ENCODE measurements at places on chromosomes 2 and 18.

DNA sequence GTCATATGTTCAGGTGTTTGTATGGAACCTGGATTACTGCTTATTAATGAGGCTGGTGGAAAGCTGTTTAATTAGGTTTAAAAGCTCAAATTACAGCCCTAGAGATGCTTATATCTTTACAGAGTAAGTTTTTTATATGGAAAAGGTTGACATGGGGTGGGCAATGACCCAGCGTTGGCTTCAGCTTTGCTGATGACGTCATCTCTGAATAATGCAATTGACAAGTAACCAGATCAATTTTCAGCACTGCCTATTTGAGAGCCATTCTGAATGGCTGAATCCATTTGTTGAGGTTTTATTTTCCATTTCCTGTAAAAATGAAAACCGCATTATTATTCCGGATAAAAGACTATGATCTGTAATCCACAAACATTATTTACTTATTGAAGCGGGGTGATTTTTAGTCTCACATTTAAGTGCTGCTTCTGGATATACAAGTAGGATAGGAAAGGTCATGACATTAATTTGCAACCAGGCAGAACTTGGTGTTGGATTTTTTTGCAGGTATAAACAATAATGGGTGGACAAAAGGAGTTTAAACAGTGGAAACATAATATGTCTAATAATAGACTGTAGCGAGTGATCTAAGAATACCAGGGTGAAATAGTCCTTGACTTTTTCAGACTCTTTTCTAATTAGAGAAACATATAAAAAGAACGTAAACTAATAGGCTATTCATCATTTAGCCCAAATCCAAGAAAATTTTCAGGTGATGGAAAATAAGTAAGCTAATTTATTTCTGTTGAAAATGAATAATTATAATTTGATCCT, 2.7 kb downstream of the PPP1R1C start:
- DNase-seq, result no peak

- peak; percentile 54 for DNase-seq
Observed at GRCh38 chr2:85133751-85134254, 611 bp downstream of the TCF7L1 start.

GRCh38 chr2:139685090-139685983, 905.1 kb upstream of the NXPH2 start:
- no peak for DNase-seq

GRCh38 chr18:56444201-56444600, 194.2 kb downstream of the TXNL1 start:
- DNase-seq, result no peak

DNA sequence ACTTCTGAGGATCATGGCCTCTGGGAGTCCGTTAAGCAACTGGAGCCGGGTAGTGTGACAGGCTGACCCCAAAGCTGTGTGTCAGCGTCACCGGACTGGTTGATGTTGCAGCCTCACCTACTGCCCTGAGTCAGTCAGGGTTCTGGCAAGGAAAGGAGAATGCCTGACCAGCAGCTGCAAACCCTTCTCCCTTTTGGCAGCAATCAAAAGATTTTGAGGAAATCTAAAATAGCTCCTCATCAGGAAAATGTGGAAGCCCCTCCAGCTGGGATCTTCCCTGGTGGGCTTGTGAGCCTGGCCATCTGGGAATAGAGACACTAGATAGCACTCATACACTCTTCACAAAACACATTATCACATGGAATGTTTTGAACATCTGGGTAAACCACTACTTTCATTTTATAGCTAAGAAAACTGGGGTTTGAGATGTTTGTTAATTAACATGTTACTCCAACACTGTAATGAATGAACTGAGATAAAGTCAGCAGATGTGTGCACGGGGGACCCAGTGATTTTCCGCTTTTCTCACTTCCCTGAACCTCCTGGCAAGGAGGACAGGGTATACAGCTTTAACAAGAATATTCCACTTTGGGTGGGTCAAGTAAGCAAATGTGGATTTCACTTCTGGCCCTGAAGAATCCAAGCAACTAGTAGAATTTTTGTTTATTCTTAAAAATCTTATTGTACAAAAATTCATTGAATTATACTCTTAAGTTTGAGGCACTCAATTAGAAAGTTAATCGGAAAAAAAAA, 24.7 kb downstream of the CLUL1 start:
- no peak for DNase-seq

DNA sequence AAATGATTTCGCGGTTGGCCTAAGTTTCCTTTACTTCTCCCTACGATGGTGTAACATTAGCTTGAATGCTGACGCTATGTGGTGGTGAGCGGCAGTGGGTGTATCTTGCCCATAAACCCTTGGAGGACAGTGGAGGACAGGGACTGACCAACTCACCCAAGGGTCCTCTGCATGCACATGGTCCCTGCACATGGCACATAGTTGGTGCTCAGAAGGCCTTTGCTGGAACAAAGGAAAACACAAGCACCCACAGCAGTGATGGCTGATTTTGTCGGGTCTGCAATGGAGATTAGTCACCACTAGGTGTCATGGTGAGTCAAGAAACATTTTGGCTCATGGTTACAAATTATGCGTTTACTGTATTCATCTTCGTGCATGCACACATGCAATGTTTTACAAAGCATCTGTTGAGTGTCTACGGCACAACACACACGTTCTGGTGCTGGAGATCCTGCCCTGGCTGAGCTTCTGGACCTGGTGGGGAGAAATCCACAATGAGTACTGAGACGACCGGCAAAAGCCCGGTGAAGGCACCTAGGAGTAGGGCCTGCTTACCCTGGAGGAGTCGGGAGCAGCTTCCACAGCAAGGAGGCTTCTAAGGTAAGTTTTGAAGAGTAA, 44.0 kb downstream of the PDCL3 start:
- DNase-seq, result peak; percentile 45

DNA sequence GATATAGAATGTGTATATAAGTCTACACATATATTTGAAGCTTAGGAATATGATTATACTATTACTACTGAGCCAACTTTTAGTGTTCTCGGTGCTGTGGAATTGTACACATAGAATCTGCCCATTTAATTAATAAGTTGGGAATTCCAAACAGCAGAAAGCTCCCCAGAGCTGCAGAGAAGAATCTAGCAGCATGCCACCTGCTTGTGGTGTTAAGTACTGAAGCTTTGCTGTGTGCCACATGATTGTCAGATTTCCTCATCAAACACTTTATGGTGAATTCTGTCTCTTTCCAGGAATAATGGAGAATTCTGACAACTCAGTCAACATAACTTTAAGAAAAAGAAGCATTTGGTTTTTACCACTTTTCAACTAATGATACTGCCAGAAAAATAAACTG, 117.8 kb downstream of the WDSUB1 start:
- DNase-seq, result no peak

DNA sequence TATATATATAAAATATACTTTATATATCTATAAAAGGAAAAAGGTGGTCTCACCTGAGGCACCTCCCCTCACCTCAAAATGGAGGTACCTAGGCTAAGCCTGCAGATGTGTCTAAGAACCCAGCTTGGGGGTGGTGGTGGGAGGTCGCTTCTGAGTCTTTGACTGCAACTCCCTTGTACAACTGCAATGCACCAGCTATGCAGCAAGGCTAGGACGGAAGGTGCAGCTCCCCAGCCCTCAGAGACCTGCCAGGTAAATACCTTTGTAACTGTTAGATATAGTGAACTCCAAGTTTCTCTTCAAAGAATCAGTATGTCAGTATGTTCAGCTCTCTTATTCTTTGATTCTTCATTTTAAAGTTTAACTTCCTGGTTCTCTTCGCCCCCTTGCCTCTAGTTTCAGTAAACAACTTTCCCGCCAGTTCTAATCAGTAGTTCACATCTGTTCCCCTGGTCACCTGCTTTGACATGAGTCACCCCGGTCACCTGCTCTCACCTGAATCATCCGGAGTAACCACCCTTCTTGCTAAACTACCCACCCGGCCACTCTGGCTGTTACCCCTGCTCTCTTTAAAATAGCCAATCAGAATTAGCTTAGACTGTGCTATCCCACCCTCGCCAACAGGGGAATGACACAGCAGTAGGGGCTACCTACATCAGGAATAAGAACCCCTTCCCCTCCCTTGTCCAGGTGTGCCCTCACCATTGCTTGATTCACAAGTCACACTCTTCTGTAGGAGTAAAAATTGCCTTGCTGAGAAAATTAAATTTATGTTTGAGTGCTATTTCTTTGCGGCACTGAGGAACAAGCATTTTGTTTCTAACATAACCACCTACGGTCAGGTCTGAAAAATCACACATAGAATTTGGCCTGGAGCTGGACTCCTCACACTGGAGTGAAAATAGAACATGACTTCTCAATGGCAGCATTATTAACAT, 24.7 kb upstream of the IMPA2 start:
- DNase-seq, result no peak

- no peak for DNase-seq
Observed at GRCh38 chr2:223032187-223033142, 19.5 kb upstream of the KCNE4 start.

DNA sequence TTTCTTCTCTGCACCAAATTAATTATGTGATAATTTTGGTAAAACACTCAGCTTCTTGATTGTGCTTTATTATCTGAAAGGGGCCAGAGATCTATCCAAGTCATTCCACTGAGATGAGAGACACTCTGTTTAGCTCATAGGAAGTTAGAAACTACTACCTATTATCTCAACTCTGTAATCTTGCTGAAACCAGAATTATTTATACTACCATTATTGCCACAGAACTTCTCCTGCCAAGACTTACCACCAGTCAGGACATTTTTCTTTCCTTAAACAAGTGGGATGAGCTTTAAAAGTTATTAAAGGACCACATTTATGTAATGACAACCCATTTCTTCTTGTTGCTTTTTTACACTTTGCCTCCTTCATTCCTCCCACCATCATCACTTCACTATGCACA, 855.6 kb upstream of the PIK3C3 start:
- no peak for DNase-seq

GRCh38 chr2:231168460-231169139, 29.8 kb upstream of the ARMC9 start:
- DNase-seq, result no peak

DNA sequence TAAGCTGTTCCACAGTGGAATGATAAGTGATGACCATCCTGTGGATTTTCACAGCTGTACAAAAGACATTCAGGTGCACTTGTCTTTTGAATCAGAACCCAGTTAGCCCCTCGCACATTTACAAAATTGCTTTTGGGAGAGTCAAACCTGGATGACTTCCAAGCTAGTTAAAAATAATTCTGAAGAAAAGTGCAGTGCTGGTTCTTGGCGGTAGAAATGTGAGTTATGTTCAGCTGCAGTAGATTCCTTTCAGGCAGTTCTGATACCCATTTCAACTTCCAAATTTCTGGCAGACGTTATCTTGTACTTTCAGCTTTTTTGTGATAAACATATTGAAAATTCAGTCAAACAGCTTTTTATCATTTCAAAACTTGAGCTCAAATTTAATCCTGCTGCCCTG, 324.7 kb downstream of the NRXN1 start:
- no peak for DNase-seq

GRCh38 chr2:237486819-237487448, at the start of gene MLPH:
TSS of gene MLPH (plus strand) at chr2:237487251. CDS start at chr2:237493427, 6,176 bp downstream.
- DNase-seq, result no peak

DNA sequence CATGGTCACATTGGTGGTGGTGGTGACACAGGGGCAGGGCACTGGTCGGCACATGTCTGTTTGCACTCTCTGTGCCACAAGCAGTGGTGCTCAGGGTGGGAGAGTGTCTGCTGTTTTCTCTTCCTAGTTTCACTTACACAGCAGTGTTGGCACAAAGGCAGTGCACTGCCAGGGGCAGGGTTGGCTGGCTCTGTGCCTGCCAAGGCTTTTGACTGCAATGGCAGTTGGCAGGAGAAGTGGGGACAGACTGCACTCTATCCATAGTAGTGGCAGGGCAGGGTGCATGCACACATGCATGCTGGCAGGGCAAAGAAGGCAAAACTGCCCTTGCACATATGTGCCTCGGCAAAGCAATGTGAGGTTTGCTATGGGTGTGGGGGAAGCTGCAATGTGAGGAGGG, 635.9 kb downstream of the SUCLG1 start:
- DNase-seq, result no peak

DNA sequence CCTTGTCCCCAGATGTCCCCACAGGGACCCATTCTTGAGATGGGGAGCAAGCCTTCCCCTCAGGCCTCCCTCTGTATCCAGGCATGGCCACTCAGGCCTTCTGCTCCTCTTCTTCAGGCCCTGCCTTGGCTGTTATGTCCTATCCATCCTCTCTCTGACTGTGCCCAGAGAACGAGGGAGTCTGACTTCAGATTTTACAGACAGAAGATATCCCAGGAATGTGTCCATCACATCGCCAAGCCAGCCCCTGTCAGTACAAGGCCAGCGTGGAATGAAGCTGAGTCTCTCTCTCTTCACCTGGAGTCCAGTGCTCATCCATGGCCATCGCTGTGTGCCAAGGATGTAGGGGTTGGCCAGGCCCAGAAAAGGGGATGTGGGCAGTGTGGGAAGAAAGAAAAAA, 57.6 kb downstream of the SDC1 start:
- no peak for DNase-seq

Data from Caco-2 (cell line).